ENCODE measurements at places on chromosomes 13 and 19. TPM values are rescaled to one million over a fixed set of nuclear protein-coding genes. Genes with fewer than 3 reads are reported as not detected.

Gene ZSCAN1
- not detected for total RNA-seq

Gene TMEM91
- 8.5 TPM for total RNA-seq

Gene KIR2DL4
- not detected for total RNA-seq

Gene CEACAM5
- total RNA-seq: not detected

Gene PRR22
- 0.37 TPM for total RNA-seq

Gene MISP
- not detected for total RNA-seq

Gene SPINT2
- not detected for total RNA-seq

Gene AXL
- total RNA-seq: 52.9 TPM

Gene GDF15
- total RNA-seq: 20.2 TPM

Gene ASPDH
- not detected for total RNA-seq

Gene SLC46A3
- total RNA-seq: 2.3 TPM

Gene FFAR2
- total RNA-seq: not detected

Gene ZNF154
- 3.6 TPM for total RNA-seq

Gene OVOL3
- total RNA-seq: not detected

Gene LRRC25
- total RNA-seq: not detected

Gene NKPD1
- total RNA-seq: not detected

Gene STOML3
- not detected for total RNA-seq

Gene SELENOV
- total RNA-seq: not detected

Gene ZNF543
- total RNA-seq: 5.9 TPM

Gene ZNF491
- total RNA-seq: 0.78 TPM

Gene GPR18
- total RNA-seq: not detected

Gene PABPC3
- total RNA-seq: not detected

Gene DENND1C
- total RNA-seq: not detected

Gene ZSCAN4
- not detected for total RNA-seq

Gene ALDH16A1
- 95.8 TPM for total RNA-seq

Gene SLITRK6
- not detected for total RNA-seq

Gene COX6B2
- total RNA-seq: not detected

Gene CCDC8
- 62.5 TPM for total RNA-seq

Gene CGB5
- total RNA-seq: not detected

Gene METTL21C
- not detected for total RNA-seq

Gene ZNF506
- total RNA-seq: 12.8 TPM

Gene ZNF568
- 4.8 TPM for total RNA-seq

Gene CCNA1
- total RNA-seq: 0.37 TPM

Gene FAM124A
- 1.0 TPM for total RNA-seq

Gene RNASEH2A
- 6.0 TPM for total RNA-seq

Measured in cardiac ventricle fibroblast (primary cell).